GM12878 (cell line): ENCODE measurements at places on chromosomes 4 and X. TPM values are rescaled to one million over a fixed set of nuclear protein-coding genes. Genes with fewer than 3 reads are reported as not detected.

SUPT20HL2 gene
- not detected in 2 replicates for polyA plus RNA-seq

- no peaks in the 10 kb centered on the region for H3K27me3 ChIP-seq
- no peak for DNase-seq
- H3K36me3 ChIP-seq = no peaks in the 10 kb centered on the region
- no peak overlapping the region for H3K4me3 ChIP-seq
Measured at GRCh38 chrX:114774691-114775090, 190.8 kb downstream of the HTR2C start.

DNA sequence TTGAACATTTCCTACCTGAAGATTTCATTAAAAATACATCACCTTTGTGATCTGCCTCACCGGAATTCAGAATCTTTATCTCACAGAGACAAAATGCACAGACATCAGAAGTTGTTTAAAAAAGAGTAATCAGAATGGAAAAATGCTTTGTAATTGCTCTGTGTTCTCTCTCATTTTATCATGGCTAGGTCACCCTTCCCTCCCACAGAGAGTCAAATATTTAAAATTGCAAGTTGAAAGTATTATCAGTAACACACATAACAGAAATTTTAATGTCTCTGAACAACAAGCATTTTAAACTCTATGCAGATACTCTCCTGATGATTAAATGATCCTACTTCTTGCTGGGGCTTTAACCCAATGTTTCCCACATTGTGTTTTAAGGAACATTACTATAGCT is 362.0 kb downstream of the CBLL2 start:
- no peak overlapping the region for H3K4me3 ChIP-seq
- no peak for DNase-seq
- H3K27ac ChIP-seq = no peak overlapping the region
- no peaks in the 10 kb centered on the region for H3K27me3 ChIP-seq
- no peaks in the 10 kb centered on the region for H3K4me1 ChIP-seq

DNA sequence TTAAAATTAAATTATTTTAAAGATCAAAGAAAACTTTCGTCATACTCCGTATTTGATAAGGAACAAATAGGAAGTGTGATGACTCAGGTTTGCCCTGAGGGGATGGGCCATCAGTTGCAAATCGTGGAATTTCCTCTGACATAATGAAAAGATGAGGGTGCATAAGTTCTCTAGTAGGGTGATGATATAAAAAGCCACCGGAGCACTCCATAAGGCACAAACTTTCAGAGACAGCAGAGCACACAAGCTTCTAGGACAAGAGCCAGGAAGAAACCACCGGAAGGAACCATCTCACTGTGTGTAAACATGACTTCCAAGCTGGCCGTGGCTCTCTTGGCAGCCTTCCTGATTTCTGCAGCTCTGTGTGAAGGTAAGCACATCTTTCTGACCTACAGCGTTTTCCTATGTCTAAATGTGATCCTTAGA is at the start of gene CXCL8:
TSS of gene CXCL8 (plus strand) at position 217 of the 426 bp plus-strand sequence. CDS start at position 307, 90 bp downstream.
- H3K27me3 ChIP-seq = no peaks in the 10 kb centered on the region
- no peak for DNase-seq
- no peaks in the 10 kb centered on the region for H3K36me3 ChIP-seq
- H3K27ac ChIP-seq = no peak within 1 kb of the TSS
- H3K4me3 ChIP-seq = no peak within 1 kb of the TSS

MTMR8 gene
- 3.6 and 3.7 TPM in 2 replicates for polyA plus RNA-seq

TEC gene
- polyA plus RNA-seq = 14.2 and 15.5 TPM in 2 replicates

MAD2L1 gene
- 217 and 239 TPM in 2 replicates for polyA plus RNA-seq

SLC25A4 gene
- 156 and 158 TPM in 2 replicates for polyA plus RNA-seq

GRCh38 chr4:87580057-87580456 is 28.3 kb upstream of the DSPP start:
- H3K27ac ChIP-seq = no peak overlapping the region
- H3K27me3 ChIP-seq = no peaks in the 10 kb centered on the region
- no peaks in the 10 kb centered on the region for H3K4me1 ChIP-seq
- H3K36me3 ChIP-seq = no peaks in the 10 kb centered on the region
- no peak for DNase-seq

PAPSS1 gene
- polyA plus RNA-seq = 35.7 and 38.8 TPM in 2 replicates

DNA sequence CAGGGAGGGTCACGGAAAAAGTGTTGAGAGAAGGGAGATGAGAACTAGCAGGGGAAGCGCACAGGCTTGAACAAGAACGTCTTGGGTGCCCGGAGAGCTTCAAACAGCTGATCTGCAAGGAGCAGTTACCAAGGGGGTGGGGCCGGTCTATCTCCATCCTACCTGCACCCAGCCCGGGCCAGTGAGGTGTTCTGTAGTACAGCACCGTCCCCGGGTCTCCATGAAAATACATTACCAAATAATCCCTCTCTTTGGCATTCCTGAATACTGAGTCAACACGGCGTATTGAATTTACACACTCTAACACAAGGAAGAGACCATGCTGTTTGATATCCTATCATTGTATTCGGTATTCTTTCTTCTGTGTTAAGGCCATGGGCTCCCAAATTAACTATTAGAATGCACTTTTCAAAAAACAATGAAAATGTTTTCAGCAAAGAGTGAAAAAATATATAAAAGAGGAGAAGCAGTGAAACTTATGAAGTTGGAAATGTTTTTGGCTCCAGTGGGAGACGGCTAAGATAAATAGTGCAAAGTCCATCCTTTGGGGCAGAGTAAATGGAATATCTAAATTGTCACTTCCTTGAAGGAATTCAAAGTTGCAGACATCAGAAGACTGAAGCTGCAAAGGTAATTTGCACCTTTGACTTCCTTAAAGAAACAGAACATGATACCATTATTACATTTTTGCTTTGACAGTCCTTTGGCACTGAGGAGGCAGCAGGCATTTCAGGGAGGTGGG is 90.3 kb downstream of the DHRSX start:
- H3K4me1 ChIP-seq = no peaks in the 10 kb centered on the region
- no peak overlapping the region for H3K4me3 ChIP-seq
- H3K36me3 ChIP-seq = peaks cover 4% of the 10 kb centered on the region
- H3K27me3 ChIP-seq = no peaks in the 10 kb centered on the region
- DNase-seq = no peak

GRCh38 chr4:21307709-21308108 is 607.5 kb downstream of the PACRGL start:
- no peak overlapping the region for H3K4me3 ChIP-seq
- DNase-seq = no peak
- no peaks in the 10 kb centered on the region for H3K36me3 ChIP-seq
- H3K27ac ChIP-seq = no peak overlapping the region
- H3K27me3 ChIP-seq = no peaks in the 10 kb centered on the region
- no peaks in the 10 kb centered on the region for H3K4me1 ChIP-seq

APOO gene
- polyA plus RNA-seq = 59.8 and 68.7 TPM in 2 replicates

GRCh38 chr4:73329300-73329699 is 70.7 kb upstream of the ANKRD17 start:
- H3K27me3 ChIP-seq = no peaks in the 10 kb centered on the region
- no peak for DNase-seq
- H3K4me3 ChIP-seq = no peak overlapping the region
- no peak overlapping the region for H3K27ac ChIP-seq
- no peaks in the 10 kb centered on the region for H3K4me1 ChIP-seq

GRCh38 chr4:65340382-65341109 is 329.7 kb downstream of the EPHA5 start:
- H3K36me3 ChIP-seq = no peaks in the 10 kb centered on the region
- no peak overlapping the region for H3K27ac ChIP-seq
- no peak for DNase-seq
- no peak overlapping the region for H3K4me3 ChIP-seq

ENPEP gene
- polyA plus RNA-seq = not detected in 2 replicates

PCYT1B gene
- not detected in 2 replicates for polyA plus RNA-seq

DNA sequence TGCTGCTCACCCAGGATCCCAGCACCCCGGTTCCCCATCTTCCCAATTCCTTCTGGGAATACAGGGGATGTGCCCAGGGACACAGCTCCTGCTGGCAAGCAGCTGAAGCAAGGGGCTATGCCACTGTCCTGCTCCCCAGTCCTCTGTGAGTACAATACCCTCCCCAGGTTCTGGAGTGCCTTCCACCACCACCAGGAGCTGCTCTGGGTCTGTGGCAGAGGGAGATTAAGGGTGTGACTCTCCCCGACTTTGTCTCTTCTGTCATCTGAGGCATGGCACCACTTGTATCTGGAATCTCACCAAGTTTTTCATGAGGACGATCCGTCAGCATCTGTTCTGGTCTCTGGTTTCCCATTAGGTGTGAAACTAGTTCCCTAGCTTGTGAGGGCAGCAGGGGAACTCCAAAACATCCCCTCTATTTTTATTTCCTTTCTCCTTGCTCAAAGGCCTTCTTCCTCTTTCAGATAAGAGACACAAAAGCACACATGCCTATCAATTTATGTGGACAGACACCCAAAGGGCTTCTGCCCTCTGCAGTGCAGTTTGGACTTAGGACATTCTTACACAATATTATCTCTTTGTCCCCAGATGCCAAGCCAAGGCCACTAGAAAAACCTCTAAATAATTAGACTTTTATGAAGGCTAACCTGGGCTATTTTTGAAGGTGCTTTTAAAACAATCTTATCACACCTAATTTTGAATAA is 26.8 kb downstream of the MGST2 start:
- no peak overlapping the region for H3K27ac ChIP-seq
- DNase-seq = no peak
- H3K36me3 ChIP-seq = no peaks in the 10 kb centered on the region
- no peak overlapping the region for H3K4me3 ChIP-seq

DNA sequence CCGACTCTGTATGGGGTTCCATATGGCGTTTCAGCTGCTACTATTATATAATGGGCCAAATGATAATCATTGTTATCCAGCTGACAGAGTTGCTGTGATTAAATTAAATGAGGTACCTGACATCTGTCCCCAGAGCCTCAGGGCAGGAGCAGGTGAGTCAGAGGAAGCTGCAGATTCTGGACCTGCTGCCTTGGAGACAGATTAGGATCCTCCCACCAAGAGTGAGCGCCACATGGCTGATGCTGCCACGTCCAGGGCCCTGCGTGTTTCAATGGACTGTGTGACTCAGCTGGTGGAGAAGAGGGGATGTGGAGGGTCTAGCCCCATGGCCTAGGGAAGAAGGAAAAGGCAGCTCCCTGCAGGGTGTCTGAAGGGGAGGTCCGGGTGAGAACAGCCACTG is 28.3 kb upstream of the UXT start:
- no peaks in the 10 kb centered on the region for H3K4me1 ChIP-seq
- no peak overlapping the region for H3K27ac ChIP-seq
- no peak for DNase-seq
- no peaks in the 10 kb centered on the region for H3K27me3 ChIP-seq

DNA sequence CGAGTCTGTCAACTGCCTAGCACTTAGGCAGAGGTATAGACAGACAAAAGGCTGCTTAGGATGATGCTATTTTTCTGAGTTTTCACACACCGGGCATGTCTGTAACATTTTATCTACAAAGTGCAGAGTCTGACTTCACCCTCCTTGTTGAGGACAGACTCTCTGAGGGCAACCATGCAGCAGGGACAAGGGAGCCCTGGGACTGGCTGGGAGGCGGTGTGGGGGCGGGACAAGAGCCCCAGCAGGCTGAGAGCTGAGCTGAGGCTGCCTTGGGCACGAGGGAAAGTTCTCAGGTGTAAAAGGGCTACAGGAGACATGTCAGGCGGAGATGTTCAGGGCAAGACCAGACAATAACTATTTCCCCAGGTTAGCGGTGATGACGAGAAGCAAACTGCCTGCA is 81.6 kb downstream of the GATB start:
- H3K27ac ChIP-seq = no peak overlapping the region
- no peak overlapping the region for H3K4me3 ChIP-seq
- H3K27me3 ChIP-seq = no peaks in the 10 kb centered on the region
- H3K4me1 ChIP-seq = no peaks in the 10 kb centered on the region

- no peaks in the 10 kb centered on the region for H3K36me3 ChIP-seq
- H3K27ac ChIP-seq = no peak overlapping the region
- no peaks in the 10 kb centered on the region for H3K4me1 ChIP-seq
- H3K4me3 ChIP-seq = no peak overlapping the region
Measured at GRCh38 chrX:72176981-72177380, 4.6 kb upstream of the PIN4 start.

DNA sequence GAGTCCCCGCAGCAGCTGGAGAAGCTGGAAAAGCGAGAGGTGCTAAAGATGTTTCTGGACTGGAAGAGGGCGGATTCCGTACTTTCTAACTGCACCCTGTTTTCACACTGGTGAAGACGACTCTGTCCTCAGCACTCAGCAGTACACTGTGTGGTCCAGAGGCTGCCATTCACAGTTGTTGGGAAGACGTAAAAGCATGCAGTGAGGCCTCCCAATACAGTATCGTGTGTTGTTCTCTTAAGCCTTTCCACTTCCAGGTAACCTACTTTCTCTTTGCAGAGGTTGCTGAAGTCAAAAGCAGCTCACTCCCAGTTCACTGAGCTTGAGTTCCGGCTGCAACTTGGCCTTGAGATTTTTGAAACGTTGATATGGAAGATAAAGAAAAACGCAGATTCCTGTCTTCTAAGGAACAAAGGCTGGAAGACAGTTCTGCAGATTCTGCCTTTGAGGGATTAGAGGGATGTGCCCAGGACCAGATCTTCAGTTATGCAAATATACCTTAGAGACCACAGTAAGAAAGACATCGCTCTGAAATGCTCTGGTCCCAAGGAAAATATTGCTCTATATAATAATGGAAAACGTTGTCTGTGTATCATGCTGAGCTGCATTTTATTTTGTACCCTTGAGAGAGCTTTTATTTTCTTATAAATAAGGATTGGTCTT is 540.9 kb downstream of the TRIML1 start:
- no peak for DNase-seq
- H3K36me3 ChIP-seq = no peaks in the 10 kb centered on the region
- H3K27me3 ChIP-seq = no peaks in the 10 kb centered on the region
- no peak overlapping the region for H3K4me3 ChIP-seq

DNA sequence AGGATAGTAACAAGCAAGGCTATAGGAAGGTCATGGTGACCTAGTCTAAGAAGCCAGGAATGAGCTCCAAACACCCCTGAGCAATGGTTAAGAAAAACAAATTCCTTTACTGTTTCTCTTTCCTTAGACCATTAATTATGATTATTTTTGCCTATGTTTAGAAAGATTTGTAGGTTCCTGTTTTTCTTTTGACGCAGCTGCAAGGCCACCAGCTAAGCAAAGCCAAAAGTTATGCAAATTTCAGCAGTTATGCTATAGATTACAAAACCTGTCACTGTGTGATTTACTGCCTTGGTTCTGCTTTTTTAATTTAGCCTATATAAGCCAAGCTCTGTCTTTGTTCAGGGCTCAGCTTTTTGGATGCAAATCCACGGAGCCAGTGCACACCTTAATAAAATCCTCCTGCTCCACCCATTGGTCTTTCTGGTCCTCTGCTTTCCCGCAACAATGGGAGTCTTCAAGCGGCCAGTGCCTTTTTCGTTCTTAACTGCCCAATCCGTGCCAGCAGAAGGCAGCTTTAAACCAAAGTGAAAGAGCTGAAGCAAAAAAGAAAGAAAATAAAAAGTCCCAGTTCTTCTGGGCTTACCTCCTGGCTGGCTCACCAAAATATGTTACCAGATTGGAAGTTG is 1.4 kb upstream of the CEP135 start:
- no peaks in the 10 kb centered on the region for H3K36me3 ChIP-seq
- peak overlapping the region; percentile 95 for H3K27ac ChIP-seq
- H3K27me3 ChIP-seq = no peaks in the 10 kb centered on the region
- H3K4me3 ChIP-seq = peak overlapping the region; percentile 76
- peak; percentile 73 for DNase-seq

GRCh38 chr4:162341533-162341932 is 177.7 kb upstream of the FSTL5 start:
- DNase-seq = no peak
- no peak overlapping the region for H3K27ac ChIP-seq
- no peak overlapping the region for H3K4me3 ChIP-seq
- H3K27me3 ChIP-seq = no peaks in the 10 kb centered on the region
- no peaks in the 10 kb centered on the region for H3K4me1 ChIP-seq
- H3K36me3 ChIP-seq = no peaks in the 10 kb centered on the region

NUP62CL gene
- polyA plus RNA-seq = 4.0 and 4.4 TPM in 2 replicates
